HT-29 (cell line): ENCODE measurements at places on chromosomes 3 and 15.
A peak's percentile ranks its signal among the peaks of the same experiment; 100 is the strongest.

- DNase-seq, result no peak
Observed at GRCh38 chr3:53888232-53888631, 3.4 kb downstream of the SELENOK start.

DNA sequence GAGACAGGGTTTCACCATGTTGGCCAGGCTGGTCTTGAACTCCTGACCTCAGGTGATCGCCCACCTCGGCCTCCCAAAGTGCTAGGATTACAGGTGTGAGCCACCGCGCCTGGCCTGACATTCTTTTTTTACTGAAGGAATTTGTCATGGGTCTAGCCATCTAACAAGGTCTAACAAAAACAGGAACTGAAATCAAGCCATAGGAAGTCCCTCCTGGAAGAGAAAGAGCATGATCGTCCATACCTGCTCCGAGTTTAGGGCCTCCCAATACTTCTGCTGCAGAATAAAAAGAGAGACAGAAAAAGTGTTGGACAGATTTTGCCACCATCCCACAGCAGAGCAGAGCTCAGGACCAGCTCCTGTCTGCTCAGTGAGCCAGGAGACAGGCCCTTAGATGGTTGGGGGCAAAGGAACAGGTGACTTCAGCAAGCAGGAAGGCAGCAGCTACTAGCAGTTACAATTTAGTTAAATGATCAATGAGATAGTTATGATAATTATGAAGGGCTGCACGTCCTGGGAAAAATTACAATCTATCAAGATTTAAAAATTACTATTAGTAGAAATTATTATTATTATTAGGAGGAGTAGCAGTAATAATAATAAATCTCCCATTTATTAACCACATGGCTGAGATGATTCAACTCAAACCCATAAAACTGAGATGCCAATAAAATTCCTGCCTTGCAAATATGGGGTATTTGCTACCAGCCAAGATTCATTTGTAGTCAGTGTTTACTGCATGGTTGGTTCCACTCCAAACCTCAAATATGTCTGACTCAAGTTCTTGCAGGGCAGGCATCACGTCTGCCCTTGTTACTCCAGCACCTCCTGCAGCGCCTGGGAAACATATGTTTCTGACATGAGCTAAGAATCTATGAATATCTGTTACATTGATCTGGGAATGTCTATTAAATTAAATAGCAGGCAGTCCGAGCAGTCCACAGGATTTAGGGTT is 40.1 kb downstream of the TMEM44 start:
- DNase-seq, result peak; percentile 86

DNA sequence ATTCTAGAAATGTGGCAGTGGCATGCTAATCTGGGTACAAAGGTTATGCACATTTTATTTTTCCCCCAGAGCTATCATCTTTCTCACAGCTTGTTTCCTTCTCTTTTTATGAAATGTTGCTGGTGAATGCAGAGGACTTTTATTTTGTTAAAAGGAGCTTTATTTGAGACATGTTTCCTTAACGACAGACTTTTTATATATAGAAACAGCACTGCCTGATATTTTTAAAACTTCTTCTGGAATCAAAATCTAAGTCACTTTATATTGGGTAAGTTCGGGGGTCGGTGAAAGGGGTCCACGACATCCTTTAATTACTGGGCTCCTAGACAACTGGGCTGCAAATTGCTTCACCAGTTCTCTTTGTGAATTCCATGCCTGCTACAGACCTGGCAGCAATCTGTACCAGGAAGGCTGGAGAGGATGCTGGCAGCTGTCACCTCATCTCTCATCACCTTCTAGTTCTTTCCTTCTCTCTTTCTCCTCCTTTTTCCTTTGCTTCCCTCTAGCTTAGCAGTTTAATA is 464.7 kb downstream of the PDCD6IP start:
- DNase-seq, result no peak

GRCh38 chr3:115099986-115100571 is 47.0 kb downstream of the ZBTB20 start:
- DNase-seq, result peak; percentile 33

GRCh38 chr3:67858492-67858891 is 204.1 kb upstream of the SUCLG2 start:
- no peak for DNase-seq

DNA sequence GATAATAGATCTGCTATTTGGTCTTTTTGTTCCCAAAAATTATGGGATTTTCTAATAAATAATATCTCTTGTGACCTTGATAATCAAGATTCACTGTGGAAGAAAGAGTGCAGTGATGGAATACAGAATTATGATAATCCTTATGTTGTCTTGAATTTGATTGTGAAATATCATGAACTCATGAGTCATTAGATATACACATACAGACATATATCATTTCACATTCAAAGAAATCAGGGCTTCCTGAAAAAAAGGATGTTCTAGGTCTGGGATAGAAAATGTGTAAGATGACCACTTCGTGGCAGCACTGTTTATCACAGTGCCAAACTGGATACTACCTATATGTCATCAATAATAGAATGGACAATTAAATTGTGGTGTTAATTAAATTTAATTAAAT is 97.7 kb downstream of the DPH6 start:
- no peak for DNase-seq

- peak; percentile 90 for DNase-seq
Observed at GRCh38 chr15:40420793-40421192, 15.2 kb downstream of the IVD start.

- DNase-seq, result no peak
Observed at GRCh38 chr15:89103481-89104171, 15.4 kb downstream of the ABHD2 start.

DNA sequence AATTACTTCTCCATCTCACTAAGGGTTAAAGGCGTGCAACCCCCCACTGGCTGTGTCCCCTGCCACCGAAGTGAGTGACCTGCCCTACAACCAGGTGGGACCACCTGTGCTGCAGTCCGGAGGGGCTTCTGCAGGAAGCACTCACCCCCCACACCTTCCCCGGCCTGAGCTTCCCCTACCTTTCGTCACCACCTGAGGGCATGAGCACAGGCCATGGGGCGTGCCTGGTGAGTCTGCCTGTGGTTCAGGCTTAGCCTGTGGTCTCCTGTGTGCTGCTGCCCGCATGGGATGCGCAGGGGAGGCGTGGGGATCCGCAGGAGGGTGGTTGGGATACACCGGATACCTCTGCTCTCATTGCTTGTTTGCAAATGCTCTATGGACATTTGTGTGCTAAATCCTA is 46.0 kb downstream of the KLHL25 start:
- no peak for DNase-seq

GRCh38 chr15:80049046-80049445 is 10.4 kb upstream of the ZFAND6 start:
- no peak for DNase-seq

- peak; percentile 87 for DNase-seq
Observed at GRCh38 chr3:197599089-197599765, 43.5 kb upstream of the BDH1 start.

- DNase-seq, result no peak
Observed at GRCh38 chr3:17742880-17743657, 638 bp upstream of the TBC1D5 start.

GRCh38 chr3:172052405-172052804 is 13.0 kb downstream of the FNDC3B start:
- DNase-seq, result no peak

GRCh38 chr15:30927148-30927761 is 23.5 kb downstream of the FAN1 start:
- DNase-seq, result no peak

- DNase-seq, result peak; percentile 25
Observed at GRCh38 chr3:131047582-131047981, 20.9 kb downstream of the NEK11 start.

DNA sequence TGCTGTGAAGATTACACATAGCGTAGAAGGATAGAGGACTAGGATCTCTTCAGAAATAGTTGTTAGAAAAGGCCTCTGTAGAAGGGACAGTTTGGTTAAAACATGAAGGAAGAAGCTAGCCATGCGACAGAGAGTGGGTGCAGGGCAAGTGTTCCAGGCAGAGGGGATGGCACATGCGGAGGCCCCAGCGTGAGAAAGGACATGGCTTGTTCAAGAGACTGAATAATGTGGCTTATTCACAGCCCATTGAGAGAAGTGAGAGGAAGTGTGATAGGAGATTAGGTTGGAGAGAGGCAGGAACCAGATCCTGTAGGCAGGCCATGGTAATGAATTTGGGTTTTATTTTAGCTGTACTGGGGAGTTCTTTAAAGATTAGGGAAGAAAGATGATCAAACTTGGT is 56.4 kb downstream of the NEO1 start:
- no peak for DNase-seq

- DNase-seq, result no peak
Observed at GRCh38 chr3:81513591-81513990, 247.9 kb downstream of the GBE1 start.

DNA sequence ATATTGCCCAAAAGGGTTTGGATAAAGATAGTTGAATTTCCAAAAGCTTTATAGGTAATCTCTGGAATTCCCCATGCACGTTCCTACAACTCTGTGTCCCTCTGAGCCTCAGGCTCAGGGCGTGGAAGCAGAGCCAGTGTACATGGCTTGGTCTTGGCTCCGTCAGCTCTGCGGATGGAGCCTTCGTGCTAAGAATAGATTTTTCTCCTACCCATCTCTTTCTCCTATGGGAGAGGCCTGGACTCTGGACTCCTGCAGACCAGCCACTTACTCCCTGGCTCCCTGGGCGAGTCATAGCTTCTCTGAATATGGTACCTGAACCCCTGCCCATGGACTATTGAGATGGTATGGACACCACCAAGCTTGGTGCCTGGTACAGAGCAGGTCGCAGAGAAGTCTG is 99.9 kb downstream of the EEFSEC start:
- no peak for DNase-seq

- DNase-seq, result no peak
Observed at GRCh38 chr3:81995329-81995728, 233.9 kb upstream of the GBE1 start.

DNA sequence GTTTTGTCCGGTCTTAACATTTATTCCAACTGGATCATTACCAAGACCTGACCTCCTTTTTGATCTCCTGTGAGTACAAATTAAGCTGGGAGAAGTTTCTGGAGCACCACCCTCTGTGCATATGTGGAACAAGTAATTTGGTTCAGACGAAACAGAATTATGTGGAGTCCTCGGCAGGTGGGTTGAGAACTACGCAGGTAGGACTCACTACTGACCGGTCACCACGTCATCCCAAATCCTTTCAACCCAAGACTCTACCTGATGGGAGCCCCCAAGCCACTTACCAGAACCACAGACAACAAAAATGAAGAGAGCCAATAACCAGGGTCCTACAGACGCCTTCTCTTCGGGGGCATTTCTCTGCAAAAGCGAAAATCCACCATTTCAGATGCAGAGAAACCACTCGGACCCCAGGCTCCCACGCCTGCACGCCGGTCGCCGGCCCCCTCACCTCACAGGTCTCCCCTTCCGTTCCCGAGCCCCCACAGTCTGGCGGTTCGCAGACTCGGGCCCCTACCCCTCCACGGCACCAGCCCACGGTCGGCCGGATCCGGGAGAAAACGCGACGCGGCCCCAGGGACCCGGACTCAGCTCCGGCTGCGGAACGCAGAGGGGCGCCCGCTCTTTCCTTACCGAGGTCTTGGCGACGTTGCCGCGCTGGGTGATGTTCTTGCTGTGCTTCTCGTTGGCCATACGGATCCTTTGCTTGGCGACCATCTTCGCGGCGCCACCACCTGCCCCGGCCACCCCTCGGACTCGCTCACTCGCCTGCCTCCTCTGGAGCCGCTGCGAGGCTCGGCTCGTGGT is 674 bp downstream of the SERP1 start:
- peak; percentile 72 for DNase-seq

GRCh38 chr3:13042715-13043271 is 30.4 kb downstream of the IQSEC1 start:
- no peak for DNase-seq

DNA sequence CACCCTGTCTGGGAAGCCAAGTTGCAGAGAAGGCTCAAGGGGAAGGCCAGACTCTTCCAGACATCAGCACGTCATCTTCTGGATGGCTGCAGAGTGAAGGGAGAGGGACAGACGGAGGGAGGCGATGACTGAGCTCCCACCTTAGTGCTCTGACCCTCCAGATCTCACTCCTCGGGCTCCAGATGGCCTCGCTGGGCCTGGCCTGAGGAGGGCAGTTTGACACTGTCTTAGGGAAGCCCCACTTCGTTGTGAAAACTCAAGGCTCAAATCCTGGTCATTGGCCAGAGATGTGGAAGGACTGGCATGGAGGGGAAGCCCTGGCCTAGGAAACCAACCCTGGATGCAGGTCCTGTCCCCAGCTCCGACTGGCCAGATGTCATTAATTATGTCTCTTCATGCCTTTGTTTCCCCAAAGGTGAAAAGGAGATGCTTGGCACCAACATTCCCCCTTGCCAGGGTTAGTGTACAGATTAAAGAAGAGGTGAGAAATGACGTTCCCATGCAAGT is 70.4 kb downstream of the ADCY5 start:
- no peak for DNase-seq

- peak; percentile 8 for DNase-seq
Observed at GRCh38 chr15:93566762-93567161, 477.8 kb upstream of the RGMA start.

- DNase-seq, result no peak
Observed at GRCh38 chr3:187590861-187591576, 79.2 kb downstream of the SST start.

DNA sequence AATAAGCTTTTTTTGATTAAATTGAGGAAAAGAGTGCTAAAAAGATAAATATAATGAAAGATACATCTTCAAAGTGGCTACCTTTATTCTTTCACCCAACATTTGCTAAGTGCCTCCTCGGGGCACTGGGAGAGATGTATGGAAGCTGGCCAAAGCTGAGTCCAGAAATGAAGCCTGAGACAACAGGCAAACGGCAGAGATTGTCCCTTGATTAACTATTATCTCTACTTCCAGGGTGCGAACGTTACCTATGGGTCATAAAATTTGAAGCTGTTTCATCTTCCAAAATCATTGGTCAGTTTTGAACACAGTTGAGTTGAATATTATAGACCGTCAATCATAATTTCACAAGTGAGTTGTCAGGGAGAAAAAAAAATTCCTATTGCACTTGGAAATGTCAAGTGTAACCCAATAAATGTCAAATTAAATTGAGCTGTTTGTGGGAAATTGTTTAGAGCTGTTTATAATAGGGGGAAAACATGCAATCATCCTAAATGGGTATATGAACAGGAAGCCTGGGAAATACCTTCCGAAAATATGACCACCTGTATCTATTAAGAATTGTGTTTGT is 73.9 kb downstream of the SUCLG2 start:
- DNase-seq, result no peak

DNA sequence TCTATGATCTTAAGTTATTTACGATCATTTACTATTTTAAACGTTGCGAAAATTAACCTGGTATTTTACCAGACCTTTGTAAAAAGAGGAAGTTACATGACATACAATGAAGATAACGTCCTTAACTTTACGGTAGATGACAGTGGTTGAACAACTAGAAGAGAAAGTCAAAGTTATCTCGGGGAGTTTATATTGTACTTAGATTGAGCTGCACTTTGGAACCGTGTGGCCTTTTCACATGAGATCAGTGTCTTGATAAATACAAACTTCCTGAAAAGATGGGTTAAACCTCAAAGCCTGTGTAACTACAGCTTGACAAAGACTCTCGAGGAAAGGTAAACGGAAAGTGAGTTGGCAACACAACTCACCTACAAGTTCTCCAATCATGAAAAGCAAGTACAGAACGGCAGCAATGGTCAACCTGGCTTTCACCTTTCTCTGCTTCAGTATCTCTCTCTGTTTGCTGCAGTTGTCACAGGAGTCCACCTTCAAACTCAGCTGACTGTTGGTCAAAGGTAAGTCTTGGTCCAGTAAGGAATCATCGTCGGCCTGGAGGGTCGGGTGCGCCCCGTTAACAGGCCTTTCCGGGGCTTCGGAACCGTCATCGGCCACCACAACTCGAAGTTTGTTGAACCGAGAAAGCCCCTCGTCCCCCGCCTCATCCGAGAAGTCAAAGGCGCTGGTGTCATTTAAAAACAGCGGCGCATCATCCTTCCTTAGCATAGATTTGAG is 793 bp downstream of the SLC30A4 start:
- DNase-seq, result peak; percentile 40
